ENCODE measurements at places on chromosomes 5 and 9.
A peak's percentile ranks its signal among the peaks of the same experiment; 100 is the strongest.

DNA sequence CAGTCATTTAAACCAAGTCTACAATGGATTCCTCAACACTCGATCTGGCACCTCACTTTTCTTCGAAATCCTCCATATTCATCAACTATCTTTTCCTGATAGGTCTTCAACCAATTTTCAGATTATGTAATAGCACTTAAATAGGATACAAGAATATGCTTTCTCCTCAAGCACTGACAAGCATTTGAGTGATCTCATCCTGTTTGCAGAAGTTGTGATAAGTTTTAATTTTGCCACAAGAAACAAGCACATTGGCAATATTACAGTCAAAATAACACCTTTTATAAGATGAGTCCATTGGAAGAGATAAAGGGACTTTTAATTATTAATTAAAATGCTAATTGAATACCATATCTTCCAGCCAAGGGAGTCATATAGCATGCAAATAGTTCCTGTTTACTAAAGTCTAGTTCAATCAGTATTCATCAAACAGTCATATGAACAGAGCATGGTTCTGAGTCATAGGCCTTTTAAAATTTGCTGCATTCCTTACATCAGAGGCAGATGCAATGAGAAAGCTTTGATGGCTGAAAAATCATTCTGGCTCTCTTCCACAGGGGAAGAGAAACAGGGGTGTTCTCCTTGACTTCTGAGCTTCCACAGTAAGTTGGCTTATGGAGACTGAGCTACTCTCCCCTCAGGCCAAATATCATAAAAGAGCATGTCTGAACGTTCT, 32.7 kb upstream of the ZCCHC9 start:
- DNase-seq = no peak

DNA sequence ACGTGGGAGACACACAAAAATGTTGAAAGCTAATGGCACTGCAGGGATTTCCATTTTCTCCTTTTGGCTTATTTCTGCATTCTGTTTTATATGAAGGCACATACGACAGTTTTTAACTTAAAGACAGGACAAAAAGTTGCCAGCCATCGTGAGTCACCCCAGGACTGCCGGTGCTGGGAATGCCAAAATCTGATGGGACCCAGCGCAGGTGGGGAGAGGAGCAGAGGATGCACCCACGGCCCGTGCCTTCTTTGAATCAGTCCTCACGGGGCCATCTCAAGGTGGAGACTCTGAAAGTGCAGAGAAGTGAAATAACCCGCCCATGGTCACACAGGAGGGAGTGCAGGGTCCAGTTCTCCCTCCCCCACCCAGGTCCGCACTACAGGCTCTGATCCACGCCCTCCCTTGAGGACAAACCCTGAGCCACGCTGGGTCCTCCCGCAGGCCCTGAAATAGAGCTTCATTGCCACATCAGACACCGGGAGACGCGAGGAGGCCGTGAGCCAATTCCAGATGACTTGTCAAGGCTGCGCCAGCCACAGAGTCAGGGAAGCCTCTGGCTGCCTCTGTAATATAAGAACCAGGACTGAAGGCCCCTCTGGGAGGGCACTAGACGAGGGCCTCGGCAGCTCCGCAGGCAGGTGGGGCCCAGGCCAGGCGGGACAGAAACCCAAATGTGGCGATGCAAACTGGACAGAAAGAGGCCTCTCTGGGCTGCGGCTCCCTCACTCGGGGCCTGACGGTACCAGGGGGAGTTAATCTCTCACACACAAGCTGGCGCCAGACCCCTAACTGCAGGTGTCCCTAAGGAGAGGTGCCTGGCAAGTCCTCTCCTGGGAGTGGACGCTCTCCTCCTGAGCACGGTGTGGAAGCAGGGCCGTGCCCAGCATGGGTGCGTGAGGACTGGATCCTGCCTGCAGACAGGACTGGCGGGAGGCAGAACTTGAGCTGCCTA, 22.9 kb downstream of the ADAMTS2 start:
- no peak for DNase-seq

DNA sequence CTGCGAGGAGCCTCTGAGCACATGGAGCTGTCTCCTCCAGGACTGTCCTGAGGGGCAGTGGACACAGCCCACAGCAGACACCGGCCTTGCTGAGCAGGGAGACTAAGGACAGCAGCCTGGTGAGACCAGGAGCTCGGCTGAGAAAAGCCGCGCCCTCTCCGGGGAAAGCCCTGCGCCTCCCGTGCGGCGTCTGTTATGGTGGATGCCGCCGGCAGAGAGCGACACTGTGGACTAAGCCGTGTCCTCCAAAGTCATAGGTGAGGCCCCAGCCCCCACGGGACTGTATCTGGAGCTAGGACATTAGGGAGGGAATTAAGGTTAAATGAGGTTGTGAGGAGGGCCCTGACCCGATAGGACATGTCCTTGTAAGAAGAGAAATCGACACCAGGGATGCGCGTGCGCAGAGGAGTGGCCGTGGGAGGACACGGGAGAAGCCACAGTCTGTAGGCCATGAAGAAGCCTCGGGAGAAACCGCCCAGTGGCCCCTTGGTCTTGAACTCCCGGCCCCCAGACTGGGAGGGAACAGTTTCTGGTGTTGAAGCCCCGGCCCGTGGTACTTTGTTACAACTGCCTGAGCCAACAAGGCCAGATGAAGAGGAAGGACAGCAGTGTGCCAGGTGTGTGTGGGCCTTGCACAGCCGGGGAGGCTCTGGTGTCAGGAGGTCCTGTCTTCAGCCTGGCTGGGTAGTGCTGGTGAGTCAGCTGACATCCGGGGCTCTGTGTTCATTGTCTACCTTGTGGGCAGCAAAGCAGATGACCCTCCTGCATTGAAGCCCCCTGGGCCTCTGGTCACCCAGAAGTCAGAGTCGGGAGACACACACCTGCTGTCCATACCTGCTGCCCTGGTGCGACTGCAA, 22.1 kb downstream of the MRPL36 start:
- no peak for DNase-seq

GRCh38 chr9:73132034-73132776, 19.5 kb upstream of the ANXA1 start:
- peak; percentile 44 for DNase-seq

GRCh38 chr9:117437283-117437682, 22.4 kb upstream of the ASTN2 start:
- DNase-seq = no peak

DNA sequence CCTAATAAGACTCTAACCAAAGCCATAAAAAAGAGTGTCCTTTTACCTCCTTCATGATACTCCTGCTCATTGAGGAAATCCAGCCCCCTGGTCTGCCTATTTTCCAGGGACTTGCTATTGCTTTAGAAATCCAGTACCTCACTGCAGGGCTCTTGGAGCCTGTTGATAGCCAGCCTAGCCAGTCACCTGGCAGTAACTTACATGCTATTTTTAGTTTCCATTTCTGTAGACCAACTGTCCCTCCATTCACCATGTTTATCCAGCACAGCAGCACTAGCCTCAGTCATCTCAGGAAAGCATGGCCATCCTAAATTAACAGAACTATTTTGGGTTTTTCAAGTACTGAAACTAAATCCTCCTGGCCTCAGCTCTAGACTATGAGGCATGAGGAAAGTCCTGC, 91.5 kb upstream of the PHF24 start:
- DNase-seq = no peak

DNA sequence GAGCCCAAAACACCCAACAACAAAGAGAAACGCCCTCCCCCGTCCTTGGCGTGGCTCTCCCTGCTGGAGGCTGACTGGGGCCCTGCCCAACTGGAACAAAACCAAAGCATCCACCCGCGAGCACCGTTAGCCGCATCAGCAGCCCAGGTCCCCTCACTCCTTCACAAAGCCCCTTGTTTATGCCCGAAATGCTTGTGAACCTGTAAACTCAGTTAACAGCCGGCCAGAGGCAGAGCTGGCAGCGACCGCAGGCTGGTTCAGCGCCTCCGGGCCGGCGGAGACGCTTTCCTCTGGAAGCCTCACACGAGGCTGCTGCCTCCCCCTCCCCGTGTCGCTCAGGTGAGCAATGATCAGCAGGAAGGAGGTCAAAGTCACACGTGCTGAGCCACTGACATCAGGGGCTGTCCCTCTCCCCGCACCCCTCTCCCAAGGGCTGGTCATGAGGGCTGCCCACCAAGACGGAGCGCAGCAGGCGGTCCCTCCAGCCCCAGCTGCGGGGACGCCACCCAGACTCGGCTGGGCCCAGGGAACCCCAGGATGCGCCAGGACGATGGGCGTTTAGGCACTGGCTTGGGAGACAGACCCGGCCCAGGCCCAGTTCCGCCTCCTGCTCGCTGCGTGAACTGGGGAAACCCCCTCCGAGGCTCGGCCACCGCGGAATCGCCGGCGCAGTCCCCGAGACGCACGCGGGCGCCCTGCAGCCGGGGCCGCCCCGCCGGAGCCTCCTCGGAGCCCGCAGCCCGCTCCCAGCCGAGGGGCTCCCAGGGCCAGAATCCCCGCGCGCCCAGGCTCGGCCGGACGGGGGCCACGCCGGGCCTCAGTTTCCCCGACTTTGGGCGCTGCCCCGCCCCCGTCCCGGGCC, 563 bp downstream of the SNAPC4 start:
- no peak for DNase-seq

DNA sequence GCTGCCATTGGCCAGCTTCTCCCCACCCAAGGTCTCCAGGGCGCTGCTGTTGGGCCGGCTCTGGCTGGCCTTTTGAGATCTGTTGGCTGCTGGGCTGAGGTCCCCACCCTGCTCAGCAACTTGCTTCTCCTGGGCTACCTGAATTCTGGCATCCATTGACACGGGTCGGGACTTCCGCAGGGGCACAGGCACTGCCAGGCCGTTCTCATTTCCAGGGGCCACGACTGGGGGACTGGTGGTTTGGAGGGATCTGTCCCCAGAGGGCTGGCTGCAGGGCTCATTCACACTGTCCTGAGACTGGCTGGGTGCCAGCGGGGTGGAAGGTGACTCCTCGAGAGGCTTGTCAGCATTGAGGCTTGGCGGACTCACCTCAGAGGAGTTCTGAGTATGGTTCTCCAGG, 87.1 kb upstream of the FBXW11 start:
- DNase-seq = no peak

DNA sequence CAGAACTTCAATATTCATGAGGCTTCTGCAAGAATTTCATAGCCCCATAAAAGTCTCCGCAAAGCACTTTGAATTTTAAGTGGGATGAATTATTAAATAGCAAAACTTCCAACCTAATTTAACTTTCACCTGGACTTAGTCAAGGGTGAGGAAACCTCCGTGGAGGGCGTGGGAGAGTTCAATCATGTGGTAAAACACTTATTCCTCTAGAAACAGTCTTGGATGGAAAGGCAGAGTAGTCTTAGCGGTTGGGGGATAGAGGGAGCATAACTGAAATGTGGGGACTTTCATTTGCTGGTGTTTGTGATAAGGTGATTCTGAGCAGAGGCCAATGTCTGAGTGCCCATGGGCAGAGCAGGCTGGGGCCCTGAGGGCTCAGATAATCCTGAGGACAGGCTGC, 241.9 kb downstream of the IRX1 start:
- DNase-seq = no peak

- DNase-seq = no peak
Observed at GRCh38 chr5:150559701-150560100, 51.8 kb downstream of the NDST1 start.

DNA sequence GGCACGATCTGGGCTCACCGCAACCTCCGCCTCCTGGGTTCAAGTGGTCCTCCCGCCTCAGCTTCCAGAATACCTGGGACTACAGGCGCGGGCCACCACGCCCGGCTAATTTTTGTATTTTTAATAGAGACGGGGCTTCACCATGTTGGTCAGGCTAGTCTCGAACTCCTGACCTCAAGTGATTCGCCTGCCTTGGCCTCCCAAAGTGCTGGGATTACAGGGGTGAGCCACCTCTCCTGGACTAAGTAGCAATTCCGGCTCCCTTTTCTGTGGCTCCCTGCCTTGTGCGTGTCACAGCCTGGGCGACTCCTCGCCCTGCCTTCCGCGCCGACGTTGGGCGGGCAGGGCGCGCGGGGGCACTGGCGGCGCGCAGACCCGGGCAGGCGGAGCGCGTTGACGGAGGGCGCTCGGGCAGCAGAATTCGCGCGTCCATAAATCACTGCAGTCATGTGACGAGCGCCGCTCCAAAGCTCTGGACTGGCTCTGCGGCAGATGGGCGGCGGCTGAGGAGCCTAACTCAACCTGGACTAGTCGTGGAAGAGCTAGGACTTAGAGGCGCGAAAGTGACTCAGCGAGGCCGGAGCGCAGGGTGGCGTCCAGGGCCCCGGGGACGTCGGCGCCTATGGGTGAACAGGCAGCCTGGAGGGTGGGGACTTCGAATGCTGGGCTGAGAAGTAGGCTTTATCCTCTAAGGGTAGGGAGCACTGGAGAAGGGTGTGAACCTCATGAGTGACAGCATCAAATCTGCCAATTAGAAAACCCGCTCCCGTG, 1.4 kb upstream of the CIZ1 start:
- peak; percentile 32 for DNase-seq

DNA sequence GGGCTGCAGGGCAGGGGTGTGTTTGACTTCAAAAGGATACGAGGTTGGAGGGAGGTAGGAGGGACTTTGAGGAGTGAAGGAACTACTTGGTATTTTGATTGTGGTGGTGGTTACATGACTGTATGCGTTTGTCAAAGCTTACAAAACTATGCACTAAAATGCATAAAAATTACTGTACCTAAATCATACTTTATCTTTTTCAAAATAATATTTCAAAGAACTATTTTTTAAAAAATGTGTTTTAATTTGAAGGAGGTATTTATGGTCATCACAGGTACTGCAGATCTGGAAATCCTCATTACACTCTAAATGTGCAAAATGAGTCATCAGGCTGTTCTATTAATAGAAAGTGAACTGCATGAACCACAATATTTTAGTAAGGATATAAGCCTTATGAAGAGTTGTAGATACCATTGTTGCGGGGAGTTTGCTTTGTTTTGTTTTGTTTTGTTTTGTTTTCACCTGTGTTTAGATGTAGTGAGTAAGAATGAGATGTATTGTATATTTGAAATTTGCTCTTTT, 116.9 kb downstream of the ARRDC3 start:
- DNase-seq = no peak

GRCh38 chr5:123147128-123147715, 58.2 kb downstream of the PRDM6 start:
- no peak for DNase-seq

DNA sequence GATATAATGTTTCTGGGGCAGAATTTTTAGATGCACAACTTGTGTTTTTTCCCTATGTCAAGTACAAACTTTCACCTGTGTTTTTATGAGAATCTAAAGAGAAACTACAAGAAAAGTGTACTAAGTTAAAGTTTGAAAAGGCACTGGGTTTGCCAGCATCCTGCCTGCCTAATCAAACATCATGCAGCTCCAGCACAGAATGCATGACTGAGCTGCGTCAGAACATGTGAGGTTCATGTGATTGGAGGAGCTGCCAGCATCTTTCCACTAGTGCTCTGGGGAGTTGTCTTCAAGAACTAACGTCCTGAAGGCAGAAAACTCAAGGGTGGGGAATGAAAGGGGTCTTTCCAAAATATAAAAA, 46.1 kb upstream of the RIC1 start:
- DNase-seq = peak; percentile 2

DNA sequence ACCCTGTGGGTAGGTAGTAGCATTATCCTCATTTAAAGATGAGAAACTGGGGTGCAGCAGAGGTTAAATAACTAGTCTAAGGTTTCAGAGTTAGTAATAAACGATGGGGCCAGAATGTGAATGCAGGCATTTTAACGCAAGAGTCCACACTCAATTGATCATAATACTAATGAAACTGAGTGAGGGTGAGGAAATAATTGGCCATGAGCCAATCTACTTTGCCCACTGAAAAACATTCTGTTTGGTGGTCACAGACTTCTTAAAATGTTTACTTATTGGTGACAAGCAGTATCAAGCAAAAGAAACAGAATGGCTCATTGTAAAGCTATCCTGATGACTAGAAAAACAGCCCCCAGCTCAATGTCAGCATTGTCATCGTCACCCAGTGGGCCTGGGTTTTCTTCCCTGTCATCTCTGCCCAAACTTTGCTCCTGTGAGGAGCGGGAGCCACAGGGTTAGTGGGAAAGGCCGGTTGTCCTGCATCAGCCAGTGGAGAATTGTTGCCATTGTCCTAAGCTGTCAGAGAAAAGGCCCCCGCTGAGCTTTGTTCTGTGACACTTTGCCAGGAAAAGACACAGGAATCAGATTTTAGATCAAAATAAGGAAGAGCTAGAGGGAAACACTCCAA, 77.3 kb upstream of the MAN2A1 start:
- DNase-seq = no peak

All from activated T-cell treated with anti-CD3 and anti-CD28 coated beads for 1 hour (primary cell).